ENCODE measurements at places on chromosomes 16 and 17.
A peak's percentile ranks its signal among the peaks of the same experiment; 100 is the strongest.

DNA sequence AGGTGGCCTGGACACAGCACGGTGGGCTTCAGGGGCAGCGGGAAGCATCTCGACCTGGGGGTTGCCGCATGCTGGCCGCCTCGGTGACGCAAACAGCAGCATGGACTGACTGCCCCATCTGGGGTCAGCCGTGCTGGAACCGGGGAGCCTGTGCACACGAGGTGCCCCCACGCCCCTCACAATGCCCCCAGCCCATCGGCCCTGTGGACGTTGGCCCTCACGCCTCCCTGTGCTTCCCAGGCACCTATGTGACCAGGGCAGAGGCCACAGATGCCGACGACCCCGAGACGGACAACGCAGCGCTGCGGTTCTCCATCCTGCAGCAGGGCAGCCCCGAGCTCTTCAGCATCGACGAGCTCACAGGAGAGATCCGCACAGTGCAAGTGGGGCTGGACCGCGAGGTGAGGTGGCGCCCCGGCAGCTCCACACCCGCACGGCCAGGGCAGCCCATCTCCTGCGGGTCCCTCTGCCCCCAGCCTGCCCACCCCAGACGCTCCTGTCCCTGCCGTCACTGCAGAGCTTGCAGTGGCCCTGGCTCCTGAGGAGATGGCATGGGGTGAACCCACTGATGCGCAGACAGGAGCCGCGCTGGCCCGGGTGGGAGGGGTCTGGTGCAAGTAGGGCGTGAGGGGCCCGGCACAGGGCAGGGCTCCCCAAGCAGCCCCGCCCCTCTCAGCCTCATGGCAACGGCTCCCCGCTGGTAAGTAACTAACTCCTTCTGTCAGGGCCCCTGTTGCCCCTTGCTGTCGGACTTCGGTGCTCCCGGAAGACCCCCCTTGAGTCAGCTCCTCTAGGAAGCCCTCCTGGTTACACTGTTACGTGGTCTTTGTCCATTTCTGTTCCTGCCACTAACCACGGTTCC lies 13.6 kb downstream of the CDH15 start:
- no peak for DNase-seq

DNA sequence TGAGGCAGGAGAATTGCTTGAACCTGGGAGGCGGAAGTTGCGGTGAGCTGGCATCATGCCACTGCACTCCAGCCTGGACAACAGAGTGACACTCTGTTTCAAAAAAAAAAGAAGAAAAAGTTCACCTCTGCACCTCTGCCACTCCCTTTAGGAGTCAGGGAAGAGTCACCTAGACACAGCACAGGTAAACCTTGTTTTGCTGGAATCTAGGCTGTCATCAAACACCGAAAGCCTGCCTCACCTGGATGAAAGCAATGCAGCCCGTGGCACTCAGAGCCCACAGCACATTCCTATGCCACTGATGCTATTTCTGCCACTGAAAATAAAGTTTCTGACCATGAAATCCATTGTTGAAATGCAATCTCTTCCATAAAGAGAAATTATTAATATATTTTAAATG lies 22.2 kb downstream of the CFAP52 start:
- DNase-seq: no peak

GRCh38 chr16:75287708-75288107 lies 36.3 kb upstream of the BCAR1 start:
- DNase-seq: no peak

- no peak for DNase-seq
Measured at GRCh38 chr16:72657164-72657563, 390.8 kb downstream of the ZFHX3 start.

- no peak for DNase-seq
Measured at GRCh38 chr17:28929787-28930186, 21.5 kb downstream of the PHF12 start.

- DNase-seq: no peak
Measured at GRCh38 chr17:53924530-53925455, 102.1 kb downstream of the KIF2B start.

DNA sequence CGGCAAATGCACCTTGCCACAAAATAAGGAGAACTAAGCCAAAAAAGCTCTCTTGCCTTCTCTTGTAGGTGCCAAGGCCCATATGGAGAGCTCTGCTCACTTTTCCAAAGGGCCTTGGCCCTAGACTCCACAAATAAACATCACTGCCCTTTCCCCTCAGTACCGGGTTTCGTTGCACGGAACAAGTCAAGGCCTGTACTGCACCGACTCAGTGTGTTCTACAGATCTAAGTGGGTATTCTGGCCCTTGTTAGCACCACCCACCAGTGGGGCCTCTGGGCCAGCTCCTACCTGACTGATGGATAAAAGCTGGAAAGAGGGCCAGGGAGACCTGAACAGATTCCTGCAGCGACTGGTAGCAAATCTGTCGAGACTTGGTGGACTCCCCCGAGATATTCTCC lies 43.7 kb upstream of the GSG1L start:
- no peak for DNase-seq

- peak; percentile 76 for DNase-seq
Measured at GRCh38 chr16:53207810-53208752, 153.3 kb downstream of the CHD9 start.

DNA sequence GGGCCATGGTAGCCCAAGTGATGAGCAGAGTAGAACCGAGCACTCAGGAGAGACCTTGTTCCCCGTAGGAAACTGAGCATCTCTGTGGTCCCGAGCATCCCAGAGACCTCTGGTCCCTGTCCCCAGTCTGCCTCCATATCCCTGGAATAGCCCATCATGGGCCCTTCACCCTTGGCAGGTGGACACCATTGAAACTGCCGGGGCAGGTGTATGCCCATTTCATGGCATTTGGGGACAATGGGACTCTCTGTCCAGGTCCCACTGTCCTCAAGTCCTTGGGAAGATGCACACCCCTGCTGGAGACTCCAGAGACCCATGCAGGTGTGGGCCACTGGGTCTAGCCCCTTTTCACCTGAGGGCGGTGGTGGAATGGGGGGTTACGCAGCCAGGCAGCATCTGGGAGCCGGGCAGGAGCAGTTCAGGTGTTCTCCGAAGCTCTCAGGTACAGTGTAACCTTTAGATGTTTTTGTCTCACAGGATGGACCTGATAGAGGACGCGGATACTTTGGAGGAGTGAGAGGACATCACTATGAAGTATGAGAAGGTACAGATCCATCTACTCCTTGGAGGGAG lies 75.9 kb downstream of the GOSR1 start:
- no peak for DNase-seq

DNA sequence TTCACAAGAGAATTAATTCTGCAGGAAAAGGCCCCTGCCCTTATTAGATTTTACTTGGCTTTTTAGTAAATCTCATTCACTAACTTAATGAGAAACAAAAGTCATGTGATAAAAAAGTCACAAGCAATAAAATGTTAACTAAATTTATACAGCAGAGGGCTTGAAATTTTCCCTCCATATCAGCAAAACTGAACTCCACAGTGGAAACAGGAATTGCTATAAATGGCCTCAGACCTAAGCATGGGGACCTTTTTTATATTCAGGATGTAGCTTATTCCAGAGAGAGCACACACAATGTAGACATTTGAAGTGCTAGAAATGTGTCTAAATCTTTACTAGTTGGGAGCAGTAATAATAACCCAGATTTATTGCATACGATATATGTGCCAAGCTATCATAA lies 291.5 kb downstream of the C16orf95 start:
- DNase-seq: no peak

- no peak for DNase-seq
Measured at GRCh38 chr17:9432934-9433421, 142.6 kb downstream of the STX8 start.

DNA sequence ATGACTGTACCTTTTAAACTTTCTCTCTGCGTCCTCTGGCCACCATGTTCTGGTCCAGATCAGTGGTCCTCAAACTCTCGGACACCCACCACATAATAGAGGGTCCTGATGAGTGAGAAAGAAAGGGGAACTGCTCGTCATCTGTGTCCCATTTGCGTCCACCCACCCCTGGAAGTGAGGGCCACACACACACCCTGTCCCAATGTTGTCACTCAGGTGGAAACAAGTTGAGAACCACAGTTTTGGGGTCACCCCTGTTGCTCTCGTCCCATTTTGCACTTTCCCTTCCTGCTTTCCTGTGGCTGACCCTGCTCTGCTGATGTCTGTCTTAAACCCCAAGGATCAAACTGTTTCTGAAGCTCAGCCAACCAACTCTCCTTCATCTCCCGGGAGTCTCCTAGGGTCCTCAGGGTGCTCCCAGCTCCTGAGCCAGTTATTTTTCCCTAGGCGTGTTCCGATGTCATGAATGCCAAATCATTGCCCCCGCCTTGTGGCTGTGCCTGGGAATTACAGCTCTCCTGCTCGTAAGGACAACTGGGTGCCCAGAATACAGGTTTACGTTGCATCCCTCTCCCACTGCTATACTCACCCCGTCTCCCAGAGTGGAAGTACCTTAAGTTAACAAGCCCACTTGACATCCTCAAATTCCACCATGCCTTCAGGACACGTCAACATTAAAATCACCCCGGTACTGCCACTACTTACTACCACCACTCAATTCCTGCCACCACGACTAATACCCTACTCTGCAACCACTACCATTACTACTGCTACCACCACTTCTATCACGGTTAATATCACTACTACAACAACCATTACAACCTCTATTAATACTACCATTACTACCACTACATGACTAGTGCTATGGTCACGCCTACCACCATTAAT lies 26.0 kb upstream of the HNF1B start:
- peak; percentile 60 for DNase-seq

- DNase-seq: peak; percentile 50
Measured at GRCh38 chr17:57577751-57578607, 167.1 kb downstream of the CCDC182 start.

- DNase-seq: no peak
Measured at GRCh38 chr16:767743-768235, 7.3 kb downstream of the MSLN start.

- no peak for DNase-seq
Measured at GRCh38 chr17:7363311-7363710, 8.4 kb downstream of the TMEM95 start.

DNA sequence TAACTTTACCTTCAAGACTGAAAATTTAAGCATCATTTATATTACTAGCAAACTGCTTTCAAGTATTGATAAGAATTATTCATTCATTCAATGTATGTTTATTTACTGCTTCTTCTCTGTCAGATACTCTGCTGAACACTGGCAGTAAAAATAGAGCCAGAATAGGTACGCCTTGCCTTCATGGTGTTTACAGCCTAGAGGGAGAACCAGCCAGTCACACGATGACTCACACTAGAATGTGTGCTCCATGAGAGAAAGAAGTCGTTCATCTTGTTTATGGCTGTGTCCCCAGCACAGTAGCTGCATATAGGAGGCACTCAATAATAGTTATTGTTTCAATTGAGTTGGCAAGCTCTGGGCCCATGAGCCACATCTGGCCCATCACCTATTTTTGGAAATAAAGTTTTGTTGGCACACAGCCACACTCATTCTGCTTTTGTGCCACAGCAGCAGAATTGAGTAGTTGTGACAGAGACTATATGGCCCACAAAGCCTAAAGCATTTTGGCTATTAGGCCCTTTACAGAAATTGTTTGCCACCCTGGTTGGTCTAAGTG lies 84.2 kb downstream of the TMC6 start:
- DNase-seq: no peak

DNA sequence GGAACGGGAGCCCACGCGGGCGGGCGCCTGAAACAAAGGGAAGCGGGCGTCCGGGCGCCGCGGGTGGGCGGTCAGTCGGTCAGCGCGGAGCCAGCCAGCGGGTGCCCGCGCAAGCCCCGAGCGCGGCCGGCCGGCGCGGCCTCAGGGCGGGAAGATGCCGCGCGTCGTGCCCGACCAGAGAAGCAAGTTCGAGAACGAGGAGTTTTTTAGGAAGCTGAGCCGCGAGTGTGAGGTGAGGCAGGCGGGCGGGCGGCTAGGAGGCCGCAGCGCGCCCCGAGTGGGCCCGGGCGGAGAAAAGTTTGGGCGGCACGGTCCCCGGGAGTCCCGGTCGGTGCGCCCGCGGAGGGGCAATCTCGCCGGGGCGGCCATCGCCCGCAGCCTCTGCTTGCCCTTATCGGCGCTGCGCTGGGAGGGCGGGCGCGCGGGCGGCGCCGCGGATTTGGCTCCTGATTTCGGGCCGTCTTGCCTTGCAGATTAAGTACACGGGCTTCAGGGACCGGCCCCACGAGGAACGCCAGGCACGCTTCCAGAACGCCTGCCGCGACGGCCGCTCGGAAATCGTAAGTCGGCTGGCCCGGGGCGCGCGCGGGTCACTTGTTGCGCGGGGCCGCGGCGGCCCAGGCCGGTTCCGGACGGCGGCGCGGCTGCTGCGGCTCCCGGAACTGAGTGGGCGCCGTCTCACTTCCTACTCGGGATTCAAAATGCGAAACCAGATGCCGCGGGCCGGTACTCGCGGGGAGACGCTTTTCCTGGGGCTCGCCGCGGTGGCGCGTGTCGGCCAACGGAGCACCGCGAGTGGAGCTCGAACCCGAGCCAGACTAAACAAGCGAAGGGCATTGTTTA lies 526 bp downstream of the CBFB start:
- no peak for DNase-seq

- no peak for DNase-seq
Measured at GRCh38 chr16:30741461-30741914, 6.7 kb upstream of the PHKG2 start.

DNA sequence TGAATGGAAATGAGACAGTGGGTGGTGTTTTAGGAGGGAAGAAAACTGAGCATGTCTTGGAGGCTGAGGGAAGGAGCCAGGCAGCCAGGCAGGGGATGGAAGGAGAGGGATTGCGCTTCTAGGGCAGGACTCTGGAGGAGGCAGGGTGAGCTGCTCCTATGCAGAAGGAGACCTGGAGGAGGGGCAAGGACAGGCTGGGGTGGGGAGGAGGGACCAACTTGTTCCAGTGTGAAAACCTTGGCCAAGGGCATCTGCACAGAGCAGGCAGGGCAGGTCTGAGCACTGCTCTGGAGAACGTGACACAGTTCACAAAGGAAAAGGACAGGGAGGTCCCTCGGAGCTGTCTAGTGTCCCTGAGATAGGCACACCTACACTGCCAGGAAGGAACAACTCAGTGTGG lies 5.5 kb downstream of the GALK1 start:
- no peak for DNase-seq

DNA sequence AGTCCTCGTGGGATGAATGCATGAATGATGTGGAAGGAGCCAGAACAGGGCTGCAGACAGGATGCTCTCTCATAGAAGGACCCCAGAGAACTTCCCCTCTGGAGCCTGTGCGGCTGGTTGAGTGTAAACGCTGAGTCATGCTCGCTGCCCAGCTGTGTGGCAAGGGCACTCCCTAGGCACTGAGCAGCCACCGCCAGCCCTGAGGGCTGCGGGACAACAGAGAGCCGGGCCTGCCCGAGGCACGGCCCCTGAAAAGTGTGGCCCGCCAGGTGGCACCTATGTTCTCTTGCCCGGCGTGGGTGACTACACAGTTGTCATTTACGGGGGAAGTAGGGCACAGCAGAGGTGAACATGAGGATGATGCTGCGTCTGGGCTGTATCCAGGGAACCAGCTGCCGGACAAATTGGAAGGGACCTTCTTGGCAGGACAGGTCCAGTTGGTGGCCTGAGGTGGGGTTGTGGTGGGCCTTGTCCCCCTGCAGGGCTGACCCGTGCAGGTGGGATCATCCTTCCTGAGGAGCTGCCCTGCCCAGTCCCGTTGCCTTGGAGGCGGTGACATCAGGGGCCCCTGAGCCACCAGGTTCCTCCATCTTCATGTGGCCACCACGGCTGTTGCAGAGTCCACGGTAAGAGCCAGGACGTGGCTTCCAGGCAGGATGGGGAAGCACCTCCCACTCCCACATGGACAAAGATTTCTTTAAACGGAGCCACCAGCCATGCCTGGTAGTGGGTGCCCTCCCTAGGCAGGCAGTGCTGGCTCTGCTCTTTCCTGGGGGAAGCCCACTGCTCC lies 94.8 kb upstream of the CBX4 start:
- no peak for DNase-seq

Data from HEK293T (cell line).